ENCODE measurements at places on chromosomes 16 and 17.

DNA sequence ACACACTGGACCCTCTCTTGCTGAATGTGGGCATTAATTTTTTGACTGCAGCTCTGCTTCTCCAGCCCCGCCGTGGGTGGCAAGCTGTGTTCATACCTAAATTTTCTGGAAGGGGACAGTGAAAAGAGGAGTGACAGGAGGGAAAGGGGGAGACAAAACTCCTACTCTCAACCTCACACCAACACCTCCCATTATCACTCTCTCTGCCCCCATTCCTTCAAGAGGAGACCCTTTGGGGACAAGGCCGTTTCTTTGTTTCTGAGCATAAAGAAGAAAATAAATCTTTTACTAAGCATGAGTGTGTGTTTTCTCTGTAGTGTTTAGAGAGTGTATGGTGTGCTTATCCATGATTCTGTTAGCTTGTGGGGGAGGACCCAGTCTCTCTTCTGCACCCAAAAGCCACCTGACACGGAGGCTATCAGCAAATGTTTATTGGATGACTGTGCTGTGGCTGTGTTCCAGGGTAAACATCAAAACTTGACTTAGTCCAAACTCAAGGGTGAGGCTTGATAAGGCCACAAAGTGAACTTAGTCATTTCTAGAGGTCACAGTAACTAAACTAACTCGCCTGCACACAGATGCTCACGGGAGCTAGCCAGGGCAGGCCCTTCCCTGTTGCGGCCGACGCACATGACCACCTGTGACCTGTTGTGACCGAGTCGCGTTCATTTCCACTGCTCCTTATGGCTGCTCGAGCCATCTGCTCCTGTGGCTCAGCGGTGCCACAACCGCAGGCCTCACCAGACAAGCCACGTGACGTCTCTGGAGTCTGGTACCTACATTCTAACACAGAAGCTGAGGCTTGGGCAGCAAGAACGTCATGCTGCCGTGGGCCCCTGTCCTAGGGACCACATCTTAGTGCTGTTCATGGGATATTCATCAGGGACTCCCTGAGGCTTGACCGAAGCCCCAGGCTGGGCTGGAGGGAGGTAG lies 9.8 kb upstream of the MED11 start:
- DNase-seq: peak; percentile 28

DNA sequence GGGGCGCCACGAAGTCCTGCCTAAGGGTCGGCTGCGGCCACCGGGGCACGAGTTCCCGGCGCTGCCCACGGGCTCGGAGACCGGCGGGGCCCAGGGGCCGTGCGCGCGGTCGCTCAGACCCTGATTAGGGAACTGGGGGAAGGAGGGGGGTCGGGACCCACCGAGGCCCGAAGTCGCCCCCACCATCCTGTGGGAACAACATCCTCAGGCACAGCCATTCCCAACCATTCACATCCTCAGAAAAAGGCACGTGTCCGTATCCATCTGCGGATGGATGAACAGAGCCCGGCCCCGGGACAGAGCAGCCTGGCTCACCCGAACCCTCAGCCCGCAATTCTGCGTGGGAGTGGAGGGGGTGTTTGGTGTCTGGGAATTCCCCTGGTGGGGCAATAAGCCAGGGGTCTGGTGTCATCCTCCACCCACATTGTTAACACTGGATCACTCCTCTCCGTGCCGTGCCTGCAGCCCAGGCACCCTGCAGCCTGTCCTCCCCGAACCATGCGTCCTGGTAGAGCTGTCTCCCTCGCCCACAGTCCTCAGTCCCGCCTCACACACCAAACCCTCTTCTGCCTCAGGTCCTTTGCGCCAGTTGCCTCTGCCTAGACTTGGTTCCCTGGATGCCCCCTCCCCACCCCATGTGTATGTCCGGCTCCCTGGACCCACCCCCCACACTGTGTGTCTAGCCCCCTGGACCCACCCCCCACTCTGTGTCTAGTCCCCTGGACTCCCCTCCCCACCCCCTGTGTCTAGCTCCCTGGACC lies 789 bp upstream of the CCDC57 start:
- peak; percentile 65 for DNase-seq

- no peak for DNase-seq
Observed at GRCh38 chr16:67082891-67083290, 26.9 kb upstream of the PHAF1 start.

GRCh38 chr16:86306811-86307513 lies 203.4 kb upstream of the FOXF1 start:
- no peak for DNase-seq
